ENCODE measurements at places on chromosomes 2 and 18. TPM values are rescaled to one million over a fixed set of nuclear protein-coding genes. Genes with fewer than 3 reads are reported as not detected.

The FAM228A gene
- not detected for polyA plus RNA-seq

The CREG2 gene
- polyA plus RNA-seq: not detected

The PARD6G gene
- polyA plus RNA-seq: not detected

The MROH2A gene
- polyA plus RNA-seq: not detected

DNA sequence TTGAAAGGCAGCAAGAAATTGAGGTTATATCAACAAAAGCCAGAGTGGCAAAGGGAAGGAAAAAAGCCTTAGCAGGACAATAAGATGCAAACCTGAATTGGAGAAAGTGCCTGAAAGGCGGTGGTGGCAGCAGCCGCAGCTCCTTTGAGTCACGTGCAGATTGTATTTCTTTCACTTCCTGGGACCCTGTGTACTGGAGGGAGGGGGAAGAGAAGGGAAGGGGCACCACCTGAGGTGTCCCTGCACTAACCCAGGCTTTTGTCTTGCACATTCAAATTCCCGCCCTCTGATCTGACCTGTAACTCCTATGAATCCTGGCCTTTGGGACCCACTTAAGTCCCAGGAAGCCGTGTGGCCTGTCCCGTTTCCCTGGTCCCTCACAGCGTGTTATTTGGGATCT lies 326.1 kb upstream of the SKOR2 start:
- H3K27ac ChIP-seq: no peak overlapping the region
- no peak for DNase-seq
- H3K27me3 ChIP-seq: no peaks in the 10 kb centered on the region
- no peaks in the 10 kb centered on the region for H3K4me1 ChIP-seq

- no peak overlapping the region for H3K4me3 ChIP-seq
- no peak for DNase-seq
- no peaks in the 10 kb centered on the region for H3K27me3 ChIP-seq
These were observed 195.7 kb downstream of the SMAD7 start for GRCh38 chr18:48754993-48755473.

DNA sequence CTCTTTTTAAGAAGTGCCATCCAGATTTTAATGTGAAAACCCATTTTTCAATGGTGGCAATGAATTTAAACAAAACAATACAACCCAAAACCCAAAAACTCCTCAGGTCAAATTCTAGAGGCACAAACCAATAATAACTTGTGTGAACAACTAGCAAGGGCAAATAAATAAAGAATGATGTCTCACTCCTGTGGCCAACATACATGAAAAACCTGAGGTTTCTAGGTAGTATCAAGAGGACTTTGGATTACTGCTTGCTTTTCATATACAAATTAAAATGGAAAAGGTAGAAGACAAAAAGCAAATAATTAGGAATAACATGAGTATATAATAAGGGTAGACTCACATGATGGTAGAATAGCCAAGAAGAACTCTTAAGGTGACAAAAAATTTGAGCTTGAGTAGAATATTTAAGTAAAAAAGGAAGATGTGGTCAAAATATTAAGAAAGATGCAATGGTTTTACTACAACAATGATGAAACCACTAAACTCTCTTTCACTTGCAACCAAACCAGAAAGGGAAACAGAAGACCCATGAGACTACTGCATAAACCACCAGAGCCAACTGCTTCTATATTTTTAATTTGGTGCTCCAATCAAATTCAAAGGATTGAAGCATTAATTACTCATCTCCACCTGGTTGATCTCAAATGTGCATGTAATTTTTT lies 53.5 kb downstream of the DARS1 start:
- peaks cover 14% of the 10 kb centered on the region for H3K36me3 ChIP-seq
- no peaks in the 10 kb centered on the region for H3K27me3 ChIP-seq
- no peak overlapping the region for H3K4me3 ChIP-seq
